ENCODE measurements at places on chromosomes 5 and 9.

DNA sequence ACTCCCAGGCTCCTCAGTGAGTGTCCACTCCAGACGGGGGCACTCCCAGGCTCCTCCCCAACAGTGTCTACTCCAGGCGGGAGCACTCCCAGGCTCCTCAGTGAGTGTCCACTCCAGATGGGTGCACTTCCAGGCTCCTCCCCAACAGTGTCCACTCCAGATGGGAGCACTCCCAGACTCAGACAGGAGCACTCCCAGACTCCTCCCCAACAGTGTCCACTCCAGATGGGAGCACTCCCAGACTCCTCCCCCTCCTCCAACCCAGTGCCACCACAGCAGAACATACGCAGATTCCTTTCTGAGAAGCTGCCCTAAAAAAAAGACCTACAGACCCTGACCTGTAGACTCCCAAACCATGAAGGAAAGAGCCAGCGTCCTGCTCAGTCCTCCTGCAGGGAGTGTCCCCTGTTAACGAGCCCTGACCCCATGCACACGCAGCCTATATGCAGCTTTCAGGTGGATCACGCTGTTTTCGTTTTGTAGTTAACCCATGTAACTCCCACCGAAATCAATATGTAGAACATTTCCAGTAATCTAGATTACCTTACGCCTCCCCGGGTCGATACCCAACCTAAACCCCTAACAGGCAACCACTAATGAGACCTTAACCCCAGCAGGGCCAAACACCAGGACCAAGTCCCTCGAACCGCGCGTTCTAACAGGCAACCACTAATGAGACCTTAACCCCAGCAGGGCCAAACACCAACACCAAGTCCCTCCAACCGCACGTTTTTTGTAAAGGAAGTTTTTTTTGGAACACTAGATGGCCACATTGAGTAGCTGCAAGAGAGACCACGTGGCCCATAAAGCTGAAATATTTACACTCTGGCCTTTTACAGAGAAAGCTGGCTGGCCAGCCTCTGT, 15.7 kb downstream of the PNPLA7 start:
- peak; percentile 32 for DNase-seq

DNA sequence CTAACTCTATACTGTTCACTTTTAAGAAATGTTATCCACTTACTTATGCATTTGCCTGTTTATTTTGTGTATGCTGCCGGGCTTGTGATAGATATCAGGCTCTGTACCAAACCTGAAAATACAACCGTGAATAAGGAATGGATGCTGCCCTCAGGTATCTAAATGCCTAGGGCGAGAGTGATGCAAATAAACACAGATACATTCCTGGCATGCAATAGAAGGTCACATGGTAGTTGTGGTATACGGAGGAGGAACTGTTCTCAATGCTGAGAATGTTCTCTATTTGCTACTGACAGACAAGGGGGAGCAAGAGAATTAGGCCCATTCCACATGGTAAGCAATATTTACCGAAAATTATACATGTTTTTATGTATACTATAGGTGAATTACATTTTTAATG, 227.8 kb downstream of the ICE1 start:
- DNase-seq, result no peak

DNA sequence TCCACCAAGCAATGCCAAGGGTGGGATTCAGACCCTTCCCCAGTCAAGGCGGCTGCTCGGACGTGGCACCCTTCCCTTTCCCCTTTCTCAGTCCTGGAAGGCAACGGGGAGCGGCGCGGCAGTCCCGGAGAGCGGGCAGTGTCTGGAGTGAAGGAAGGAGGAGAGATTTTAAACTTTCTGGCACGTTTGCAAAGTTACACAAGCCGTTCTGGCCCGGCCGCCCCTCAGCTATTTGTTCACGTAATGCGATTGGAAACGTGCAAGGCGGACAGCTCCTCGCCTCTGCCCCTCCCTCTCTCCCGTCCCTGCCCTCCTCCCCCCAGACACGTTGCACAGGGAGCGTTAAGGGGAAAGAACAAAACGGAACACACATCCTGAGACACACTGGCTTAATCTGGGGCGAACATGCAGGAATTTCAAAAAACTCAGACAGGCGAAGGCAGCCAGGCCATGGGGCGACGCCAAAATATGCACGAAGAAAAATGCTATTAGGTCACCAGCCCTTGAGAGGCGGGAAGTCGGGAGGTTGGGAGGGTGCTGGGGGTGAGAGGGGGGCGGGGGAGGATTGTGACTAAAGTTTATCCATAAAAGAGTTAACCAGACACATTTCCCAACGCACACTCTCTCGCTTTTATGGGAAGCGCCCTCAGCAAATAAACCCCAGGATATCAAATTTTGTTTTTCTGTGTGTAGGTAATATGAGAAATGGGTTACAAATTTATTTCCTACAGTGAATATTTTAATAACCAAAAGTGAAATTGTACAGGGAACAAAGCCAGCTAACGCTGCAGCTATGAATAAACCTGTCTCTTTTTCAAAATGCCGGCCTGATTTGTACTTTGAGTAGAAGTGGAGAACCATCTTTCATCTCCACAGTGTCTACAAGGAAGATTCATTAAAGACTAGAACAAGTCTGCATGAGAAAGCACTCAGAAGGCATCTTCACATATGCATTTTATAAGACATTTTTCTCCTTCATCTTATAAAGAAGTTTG, at the start of gene LOX:
TSS of gene LOX (minus strand) at position 144 of the 995 bp plus-strand sequence. CDS start 274 bp downstream, outside the sequence.
- DNase-seq, result no peak

DNA sequence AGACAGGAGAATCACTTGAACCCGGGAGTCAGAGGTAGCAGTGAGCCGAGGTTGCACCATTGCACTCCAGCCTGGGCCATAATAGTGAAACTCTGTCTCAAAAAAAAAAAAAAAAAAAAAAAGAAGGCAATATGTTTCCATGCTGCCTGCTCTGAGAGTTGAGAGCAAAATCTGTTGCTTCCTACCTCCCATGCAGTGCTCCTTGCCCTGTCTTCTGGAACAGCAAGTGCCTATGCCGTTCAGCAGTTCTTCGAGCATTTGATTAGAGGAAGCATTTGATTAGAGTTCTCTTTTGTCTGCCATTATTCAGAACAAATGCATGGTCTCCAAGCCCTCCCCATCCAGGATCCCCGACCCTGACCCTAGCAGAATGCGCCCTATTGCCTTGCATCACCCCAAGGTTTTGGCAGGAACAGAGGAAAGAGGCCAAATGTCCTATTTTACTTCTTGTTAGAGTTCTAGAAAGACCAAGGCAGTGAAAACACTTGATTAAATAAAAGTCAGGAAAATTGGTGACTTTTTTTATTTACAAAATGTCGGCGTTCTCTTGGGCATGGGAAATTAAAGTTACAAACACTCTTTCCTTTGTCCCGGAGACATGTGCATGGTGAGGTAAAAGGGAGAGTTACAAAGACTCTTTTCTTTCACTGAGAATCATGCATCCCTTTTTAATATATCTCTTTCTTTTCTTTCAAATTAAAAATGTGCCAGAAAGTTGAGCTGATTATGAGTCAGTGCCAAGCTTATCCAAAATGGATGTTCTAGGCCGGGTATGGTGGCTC, 27.8 kb upstream of the FSD1L start:
- DNase-seq, result no peak

DNA sequence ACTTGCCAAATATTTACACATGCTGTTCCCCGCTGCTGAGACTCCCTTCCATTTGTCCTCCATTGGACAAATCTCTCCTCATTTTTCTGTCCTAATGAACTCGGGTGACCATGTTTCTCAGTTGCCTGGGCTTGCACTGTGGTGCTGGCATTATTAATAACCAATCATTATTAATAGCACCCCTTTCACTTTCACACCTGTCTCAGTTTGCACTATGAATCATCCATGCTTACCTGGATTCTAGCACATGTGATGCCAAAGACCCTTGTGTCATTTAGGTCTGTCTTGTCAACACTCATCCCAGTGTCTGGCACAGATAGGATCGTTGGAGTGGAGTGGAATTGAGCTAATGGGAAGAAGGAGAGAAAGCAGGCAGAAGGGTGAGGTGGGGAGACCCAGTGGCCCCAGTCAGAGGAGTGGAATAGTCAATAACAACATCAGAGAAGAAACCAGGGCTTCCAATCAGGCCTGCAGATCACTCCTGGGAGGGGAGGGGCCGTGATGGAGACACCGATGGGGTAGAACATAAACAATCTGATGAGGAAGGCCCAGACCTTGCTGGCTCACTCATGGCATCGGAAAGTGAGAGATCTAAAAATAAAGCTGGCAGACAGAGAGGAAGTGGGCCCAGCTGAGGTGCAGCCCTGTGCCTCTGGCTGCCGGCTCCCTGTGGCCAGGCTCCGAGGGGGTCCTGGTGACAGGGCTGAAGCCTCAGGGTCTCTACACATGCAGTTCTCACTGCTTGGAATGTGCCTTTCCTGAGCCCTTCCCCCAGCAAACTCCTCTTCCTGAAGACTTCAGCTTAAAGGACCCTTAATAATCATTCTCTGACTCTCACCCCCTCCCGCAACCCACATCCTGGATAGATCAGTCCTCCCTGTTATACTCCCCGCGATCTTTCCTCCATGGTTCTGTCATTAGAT, 33.5 kb upstream of the CRB2 start:
- DNase-seq, result peak; percentile 39

- DNase-seq, result no peak
Observed at GRCh38 chr5:68261569-68262065, 46.1 kb downstream of the PIK3R1 start.

DNA sequence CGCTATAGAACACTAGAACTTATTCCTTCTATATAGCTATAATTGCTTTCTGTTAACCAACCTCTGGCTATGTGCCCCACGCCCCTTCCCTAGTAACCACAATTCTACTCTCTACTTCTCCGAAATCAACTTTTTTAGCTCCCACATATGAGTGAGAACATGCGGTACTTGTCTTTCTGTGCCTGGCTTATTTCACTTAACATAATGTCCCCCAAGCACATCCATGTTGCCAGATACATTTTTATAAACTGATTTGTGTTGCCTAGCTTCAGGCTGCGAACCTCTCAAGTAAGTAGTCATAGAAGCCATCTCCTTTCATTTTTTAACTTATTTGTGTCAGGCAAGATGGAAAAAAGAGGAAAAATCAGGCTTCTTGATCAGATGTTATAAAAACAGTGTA, 249.5 kb downstream of the TMEM167A start:
- no peak for DNase-seq

DNA sequence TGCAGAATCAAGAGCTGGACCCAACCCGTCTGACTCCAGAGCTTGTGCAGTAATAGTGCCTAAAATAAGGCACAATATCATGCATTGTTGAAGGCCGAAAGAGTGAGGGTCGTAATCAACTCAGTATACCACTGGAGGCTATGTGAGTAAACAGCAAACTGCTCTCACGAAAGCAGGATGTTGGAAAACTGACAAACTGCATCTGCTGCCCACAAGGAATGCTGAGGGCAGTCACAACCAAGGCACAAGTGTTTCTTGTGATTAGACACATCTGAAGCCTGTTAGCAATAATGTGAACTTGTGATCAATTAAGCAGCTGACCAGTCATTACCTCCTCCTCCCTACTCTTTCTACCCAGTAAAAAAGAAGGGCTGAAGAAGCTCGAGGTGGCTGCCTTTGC, 48.8 kb downstream of the TRPM3 start:
- DNase-seq, result no peak

- no peak for DNase-seq
Observed at GRCh38 chr9:84990850-84991513, 321.5 kb downstream of the NTRK2 start.

- DNase-seq, result no peak
Observed at GRCh38 chr5:151696470-151697061, 9.9 kb upstream of the SPARC start.

- peak; percentile 36 for DNase-seq
Observed at GRCh38 chr5:68369457-68370125, 154.0 kb downstream of the PIK3R1 start.

DNA sequence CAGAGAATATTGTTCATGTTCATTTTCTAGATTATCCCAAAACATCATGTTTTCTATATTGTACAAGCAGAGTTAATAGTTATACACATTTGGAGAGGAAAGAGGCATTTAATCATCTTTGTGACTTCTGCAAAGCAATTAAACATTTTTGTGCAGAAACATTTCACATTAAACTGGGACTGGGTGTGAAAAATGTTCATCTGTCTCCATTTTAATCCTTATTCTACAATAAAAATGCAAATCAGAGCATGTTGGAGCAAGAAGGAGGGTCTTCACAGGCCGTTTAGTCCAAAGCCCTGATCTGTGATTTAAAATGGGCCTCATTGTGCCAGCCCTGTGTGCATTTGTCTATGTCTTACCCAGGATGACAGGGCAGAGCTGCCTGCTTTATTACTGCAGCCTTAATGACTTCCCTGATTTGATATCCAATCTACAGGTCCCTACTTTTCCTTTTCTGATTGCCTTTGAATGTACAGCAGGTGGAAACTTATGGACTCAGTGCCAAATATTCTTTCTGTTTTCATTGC, 183.5 kb downstream of the CAVIN4 start:
- no peak for DNase-seq

DNA sequence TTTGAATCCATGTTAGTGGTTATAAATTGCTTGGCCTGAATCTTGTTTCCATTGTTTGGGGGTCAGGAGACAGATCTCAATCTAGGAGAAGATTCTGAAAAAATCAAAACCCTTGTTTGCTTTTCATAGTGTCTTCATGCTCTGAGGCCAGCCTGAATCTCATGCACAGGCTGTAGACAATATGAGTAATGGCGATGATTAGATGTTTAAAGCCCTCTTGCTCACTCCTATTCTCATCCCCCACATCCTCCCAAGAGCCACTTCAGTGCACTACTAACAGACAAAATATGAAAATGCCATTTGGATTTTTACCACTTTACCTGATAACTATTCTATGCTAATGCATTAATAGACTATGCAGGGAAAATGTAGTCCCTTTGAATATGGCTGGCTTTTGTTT, 129.4 kb downstream of the NUDT12 start:
- DNase-seq, result no peak

DNA sequence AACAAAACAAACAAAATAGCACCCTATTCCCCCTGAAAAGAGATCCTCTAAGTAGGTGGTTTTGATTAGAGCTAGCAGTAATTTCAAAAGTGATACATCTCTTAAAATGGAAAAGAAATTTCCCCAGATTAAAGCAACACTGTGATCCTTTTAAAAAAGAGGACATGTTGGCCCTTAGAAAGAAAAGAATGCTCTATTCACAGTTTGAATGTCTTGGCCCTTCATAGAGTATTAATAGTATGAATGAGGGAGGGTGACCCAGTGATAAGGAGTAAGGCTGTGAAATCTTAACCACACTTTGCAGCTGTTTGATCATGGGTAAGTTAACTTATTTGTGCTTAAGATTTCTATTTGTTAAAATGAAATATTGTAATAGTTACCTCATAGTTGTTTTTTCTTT, 467.7 kb upstream of the MEF2C start:
- DNase-seq, result no peak

- DNase-seq, result no peak
Observed at GRCh38 chr9:79013715-79014610, 557.8 kb upstream of the TLE4 start.

DNA sequence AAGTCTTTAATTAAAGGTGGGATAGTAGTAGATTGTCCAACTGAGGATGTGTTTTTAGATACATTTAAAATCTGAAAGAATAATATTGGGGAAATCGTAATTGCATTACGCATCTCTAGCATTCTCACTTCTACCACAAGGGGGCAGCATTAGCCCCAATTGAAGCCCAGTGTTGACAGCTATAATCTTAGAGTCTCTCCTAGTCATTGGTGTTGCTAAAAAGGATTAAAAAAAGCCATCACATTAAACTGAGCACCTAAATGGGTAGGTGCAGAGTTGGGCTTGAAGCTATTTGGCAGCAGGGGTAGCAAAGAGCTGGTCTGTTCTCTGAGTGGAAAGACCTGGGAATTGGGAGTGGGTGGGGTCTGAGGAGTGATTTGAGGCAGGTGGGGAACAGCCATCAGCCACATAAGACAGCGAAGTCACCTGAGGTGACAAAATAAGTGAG, 177.2 kb downstream of the OSTF1 start:
- DNase-seq, result no peak

- no peak for DNase-seq
Observed at GRCh38 chr5:136750224-136750862, 385.0 kb upstream of the TRPC7 start.

- no peak for DNase-seq
Observed at GRCh38 chr9:36898431-36899020, 135.5 kb downstream of the PAX5 start.
